ENCODE measurements at places on chromosomes 3 and 15.

DNA sequence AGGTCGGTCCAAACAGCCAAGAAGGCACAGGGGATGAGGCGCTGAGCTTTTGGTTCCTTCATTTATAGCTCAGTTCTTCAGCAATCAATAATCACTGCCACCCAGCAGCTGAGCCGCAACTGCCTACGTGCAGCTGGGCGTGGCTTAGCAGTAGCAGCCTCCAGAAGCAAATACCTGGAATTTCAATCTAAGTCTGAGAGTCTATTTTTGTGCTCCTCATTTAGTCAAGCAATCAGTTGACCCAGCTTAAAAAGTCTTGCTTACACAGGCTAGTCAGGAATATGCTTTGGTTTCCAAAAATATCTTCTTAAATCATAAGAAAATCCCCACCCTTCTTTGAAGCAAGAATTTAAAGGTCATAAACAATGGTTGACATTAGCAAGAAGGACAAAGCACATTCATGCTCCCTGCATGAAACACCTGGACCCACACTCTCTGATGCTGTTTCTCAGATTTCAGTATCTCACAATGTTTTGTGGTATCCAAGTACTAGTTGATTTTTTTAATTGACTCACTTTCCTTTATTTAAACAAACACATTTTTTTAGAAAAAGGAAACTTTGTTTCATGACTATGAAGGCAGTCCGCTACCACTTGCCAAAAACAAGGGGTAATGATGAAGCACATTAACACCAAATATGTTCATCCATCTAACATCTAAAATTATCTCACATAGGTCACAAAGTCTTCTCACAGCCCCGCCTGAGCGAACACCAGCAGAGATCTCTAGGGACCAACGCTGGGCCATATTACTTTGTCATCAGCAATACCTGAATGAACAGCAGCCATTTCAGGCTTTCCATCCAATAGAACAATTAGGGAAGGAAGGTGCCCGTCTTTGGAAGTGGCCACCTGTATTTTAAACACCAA is 106.1 kb downstream of the OXNAD1 start:
- no peak for DNase-seq

GRCh38 chr3:58044691-58045483 is 36.7 kb downstream of the FLNB start:
- DNase-seq, result no peak

DNA sequence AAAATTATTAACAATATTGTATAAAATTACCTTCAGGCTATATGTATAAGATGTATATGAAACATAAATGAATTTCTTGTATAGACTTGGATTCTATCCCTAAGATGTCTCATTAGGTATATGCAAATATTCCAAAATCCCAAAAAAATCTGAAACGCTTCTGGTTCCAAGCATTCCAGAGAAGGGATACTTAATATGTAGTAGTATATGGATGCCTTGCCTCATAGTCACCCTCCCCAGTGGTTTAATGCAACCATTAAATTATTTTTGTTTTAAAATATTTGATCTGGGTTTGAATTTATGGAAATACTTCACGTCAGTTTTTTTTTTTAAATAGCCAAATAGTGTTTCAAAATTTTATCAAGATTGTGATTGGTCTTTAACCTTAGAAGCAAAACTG is 27.2 kb downstream of the PLCL2 start:
- no peak for DNase-seq

DNA sequence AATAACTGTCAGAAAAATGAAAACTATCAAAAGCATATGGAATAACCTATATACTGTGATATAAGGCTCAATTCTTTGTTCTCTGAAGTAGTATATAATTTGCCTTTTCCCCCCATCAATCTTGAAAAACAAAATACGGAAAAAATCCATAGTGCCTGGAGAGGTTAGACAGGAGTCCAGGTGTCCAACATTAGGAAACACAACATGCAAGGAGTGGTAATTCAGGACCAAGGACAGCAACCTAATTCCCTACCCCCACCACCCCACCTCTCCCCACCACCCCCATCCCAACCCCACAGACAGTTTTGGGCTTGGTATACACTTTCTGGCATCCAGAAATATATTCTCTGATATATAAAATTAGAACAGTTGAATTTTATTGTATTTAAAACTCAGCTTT is 55.1 kb upstream of the SLC25A26 start:
- DNase-seq, result no peak

GRCh38 chr15:67878712-67879206 is 38.9 kb upstream of the RNU6-1 start:
- DNase-seq, result no peak

Data from iPS DF 6.9 (cell line).